ENCODE measurements at places on chromosomes 11 and 22.
A peak's percentile ranks its signal among the peaks of the same experiment; 100 is the strongest.

DNA sequence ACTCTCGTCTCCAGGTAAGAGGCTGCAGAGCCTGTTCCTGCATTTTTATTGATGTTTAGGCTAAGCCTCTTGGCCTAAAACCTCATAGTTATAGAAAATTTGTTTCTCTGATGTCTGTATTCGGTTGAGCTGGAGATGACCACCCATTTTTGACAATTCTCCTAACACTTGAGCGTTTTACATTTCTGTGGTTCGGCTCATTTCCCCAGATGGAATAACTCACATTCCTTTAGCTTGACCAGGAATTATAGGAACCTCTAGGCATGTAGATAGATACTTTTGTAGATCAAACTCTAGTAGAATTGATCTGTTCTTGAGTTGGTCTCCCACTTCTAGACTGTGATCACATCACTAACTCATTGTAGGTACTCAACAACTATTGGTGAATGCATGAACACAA lies 172.6 kb upstream of the CADM1 start:
- DNase-seq: no peak

GRCh38 chr11:132028380-132029240 lies 658.2 kb downstream of the NTM start:
- no peak for DNase-seq

DNA sequence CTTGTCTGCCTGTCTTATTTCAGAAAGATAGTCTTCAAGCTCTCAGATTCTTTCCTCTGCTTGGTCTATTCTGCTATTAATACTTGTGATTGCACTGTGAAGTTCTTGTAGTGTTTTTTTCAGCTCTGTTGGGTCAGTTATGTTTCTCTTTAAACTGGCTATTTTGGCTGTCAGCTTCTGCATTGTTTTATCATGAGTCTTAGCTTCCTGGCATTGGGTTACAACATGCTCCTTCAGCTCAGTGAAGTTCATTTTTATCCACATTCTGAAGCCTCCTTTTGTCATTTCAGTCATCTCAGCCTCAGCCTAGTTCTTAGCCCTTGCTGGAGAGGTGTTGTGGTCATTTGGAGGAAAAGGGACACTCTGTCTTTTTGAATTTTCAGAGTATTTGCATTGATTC lies 15.5 kb upstream of the DEPDC7 start:
- DNase-seq: no peak

GRCh38 chr11:59923813-59924212 lies 14.4 kb upstream of the OOSP1 start:
- no peak for DNase-seq

- no peak for DNase-seq
Measured at GRCh38 chr11:121554552-121554951, 101.8 kb upstream of the SORL1-AS1 start.

GRCh38 chr11:19644316-19644715 lies 68.3 kb upstream of the NAV2 start:
- DNase-seq: no peak

DNA sequence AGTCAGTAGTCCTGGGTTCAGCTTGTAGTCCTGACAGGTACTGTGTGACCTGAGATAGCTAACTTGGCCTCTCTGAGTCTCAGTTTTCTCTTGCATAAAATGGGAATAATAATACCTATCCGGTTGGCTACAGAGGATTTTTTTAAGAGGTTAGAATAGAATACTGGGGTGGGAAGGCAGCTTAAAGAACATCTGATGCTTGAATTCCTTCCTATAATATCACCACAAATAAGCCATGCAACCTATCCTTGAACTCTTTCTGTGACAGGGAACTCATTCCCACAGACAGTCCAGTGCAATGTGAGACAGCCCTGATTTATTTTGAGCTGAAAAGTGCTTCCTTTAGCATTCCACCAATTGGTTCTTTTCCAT lies 110.1 kb downstream of the CCDC81 start:
- DNase-seq: no peak

DNA sequence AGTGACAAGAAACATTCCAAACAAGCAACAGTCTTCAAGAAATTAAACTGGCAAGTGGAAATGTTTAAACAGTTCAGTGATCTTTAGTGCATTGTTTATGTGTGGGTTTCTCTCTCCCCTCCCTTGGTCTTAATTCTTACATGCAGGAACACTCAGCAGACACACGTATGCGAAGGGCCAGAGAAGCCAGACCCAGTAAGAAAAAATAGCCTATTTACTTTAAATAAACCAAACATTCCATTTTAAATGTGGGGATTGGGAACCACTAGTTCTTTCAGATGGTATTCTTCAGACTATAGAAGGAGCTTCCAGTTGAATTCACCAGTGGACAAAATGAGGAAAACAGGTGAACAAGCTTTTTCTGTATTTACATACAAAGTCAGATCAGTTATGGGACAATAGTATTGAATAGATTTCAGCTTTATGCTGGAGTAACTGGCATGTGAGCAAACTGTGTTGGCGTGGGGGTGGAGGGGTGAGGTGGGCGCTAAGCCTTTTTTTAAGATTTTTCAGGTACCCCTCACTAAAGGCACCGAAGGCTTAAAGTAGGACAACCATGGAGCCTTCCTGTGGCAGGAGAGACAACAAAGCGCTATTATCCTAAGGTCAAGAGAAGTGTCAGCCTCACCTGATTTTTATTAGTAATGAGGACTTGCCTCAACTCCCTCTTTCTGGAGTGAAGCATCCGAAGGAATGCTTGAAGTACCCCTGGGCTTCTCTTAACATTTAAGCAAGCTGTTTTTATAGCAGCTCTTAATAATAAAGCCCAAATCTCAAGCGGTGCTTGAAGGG lies 6.0 kb downstream of the MALAT1 start:
- DNase-seq: no peak

GRCh38 chr11:65591939-65592857 lies 3.4 kb downstream of the KCNK7 start:
- DNase-seq: no peak

- DNase-seq: peak; percentile 46
Measured at GRCh38 chr11:111387363-111387762, 8.3 kb upstream of the POU2AF1 start.

DNA sequence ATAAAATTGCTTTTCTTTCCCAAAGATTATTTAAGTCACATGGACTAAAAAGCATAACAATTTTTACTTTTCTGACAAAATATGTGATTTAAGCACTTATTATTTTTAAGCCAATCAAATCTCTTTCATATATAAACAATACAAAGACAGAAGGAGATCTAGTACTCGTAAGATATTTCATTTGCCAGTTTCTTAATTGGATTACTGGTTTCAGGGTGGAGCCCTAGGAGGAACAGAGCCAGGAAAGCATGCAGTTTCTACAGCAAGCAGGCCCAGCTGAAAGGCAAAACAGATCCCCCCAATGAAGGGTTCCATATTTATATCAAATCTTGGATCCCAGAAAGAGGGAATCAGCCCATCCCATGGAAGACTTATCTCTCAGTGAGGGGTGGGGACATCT lies 177.0 kb downstream of the KIF18A start:
- no peak for DNase-seq

- DNase-seq: no peak
Measured at GRCh38 chr22:31235081-31235480, 23.0 kb downstream of the LIMK2 start.

DNA sequence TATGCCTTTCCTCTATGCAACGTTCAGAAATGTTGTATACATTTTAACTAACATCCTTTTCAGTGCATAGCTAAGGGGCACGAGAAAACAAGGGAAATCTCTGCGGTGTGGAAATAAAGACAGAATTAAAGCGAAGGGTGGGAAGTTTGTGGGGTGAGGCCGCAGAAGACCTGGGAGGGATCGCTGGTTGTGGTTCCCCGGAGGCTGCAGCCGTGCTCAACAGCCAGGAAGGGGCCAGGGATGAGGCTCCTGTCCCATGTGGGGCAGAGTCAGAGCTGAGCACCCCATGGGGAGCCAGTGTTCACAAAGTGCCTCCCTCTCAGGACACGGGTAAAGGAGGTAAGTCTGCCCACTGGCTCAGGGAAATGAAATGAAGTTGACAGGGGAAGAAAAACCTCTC lies 67.5 kb downstream of the MYEOV start:
- no peak for DNase-seq

- DNase-seq: no peak
Measured at GRCh38 chr11:118006153-118006534, 19.9 kb downstream of the IL10RA start.

DNA sequence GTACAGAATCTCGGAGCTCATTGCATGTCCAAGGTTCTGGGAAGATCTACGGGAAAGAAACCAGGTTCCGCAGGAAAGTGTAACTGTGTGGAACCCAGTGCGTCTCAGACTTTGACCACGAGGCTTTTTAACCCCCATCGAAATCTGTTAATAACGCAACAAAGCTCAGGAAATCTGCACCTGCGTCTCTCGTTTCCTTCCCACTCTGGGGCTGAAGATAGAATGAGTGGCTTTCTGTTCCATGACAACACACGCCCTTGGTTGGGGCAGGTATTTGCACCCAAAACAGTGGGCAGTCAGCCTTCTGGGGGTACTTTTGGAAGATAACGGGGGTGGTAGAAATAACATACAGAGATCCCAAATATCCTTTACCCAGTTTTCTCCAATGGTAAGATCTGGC lies 38.5 kb downstream of the ISX start:
- DNase-seq: no peak

- no peak for DNase-seq
Measured at GRCh38 chr11:64084951-64085710, 49.4 kb downstream of the FLRT1 start.

All from NCI-H1694 (cell line).